M059J (cell line): ENCODE measurements at places on chromosomes 2 and 18.

- DNase-seq, result no peak
Measured at GRCh38 chr2:211159972-211160371, 603.6 kb downstream of the CPS1 start.

DNA sequence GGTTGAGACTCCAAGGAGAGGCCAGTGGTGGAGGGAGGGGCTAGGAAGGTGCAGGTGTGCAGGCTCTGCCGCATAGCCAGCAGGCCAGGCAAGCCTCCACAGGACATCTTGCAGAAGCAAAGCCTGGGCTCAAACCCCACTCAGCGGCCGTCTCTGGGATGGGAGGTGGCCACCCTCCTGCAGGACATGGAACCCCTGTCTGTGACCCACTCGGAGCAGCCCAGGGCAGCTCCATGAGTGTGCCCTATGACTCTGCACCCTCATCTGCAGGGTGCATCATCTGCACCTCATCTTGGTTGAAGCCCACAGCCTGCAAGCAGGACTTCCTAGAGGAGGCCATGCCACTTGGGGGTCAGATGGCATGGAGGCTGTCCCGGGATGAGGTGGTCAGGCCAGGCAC lies 46.3 kb downstream of the GPC1 start:
- DNase-seq, result no peak

DNA sequence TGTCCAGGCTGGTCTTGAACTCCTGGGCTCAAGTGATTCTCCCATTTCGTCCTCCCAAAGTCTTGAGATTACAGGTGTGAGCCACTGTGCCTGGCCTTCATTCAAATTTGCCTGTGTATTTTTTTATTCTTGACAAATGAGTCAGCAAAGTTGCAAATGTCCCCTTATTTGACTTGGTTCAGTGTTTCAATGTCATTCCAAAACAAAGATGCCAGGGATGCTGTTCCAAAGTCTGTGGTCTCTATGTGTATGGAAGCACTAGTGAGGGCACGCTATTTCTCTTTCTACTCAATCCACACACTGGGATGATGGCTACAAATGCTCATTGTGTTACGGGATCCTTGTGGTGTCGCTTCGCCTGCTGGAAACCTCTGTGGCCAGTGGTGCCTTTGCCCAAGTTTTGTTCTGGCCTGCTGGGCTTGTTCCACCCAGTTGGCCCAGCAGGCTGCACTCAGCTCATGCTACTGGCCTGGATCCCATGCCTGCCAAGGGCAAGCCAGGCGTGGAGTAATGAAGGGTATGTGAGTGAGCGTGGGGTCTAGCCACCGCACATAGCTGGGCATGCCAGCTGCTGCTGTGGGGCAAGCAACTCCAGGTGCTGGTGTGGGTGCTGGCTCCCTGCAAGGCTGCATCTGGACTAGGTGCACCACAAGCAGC lies 35.6 kb downstream of the FBXO48 start:
- DNase-seq, result no peak

GRCh38 chr18:21490748-21491147 lies 109.8 kb downstream of the ESCO1 start:
- DNase-seq, result no peak

GRCh38 chr18:25340762-25341161 lies 11.2 kb downstream of the ZNF521 start:
- DNase-seq, result no peak

DNA sequence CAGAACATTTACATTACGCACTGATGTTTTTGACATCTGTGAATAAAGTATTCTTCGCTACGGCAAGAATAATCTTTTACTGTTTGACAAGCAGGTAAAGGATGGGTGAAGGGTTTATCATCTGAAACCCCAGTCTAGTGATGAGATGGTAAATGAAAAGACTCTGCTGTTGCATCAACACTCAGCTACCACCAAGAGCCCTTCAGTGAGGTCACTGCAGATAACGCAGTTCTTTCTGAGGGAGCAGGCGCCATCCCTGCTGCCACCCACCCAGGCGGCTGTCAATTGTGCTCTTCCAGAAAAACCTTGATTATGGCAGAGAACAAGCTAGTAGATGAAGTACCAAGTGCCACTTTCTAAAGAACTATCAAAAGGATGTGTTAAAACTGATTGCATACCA lies 58.7 kb downstream of the ABCG8 start:
- no peak for DNase-seq
